Caki2 (cell line): ENCODE measurements at places on chromosomes 4 and X. TPM values are rescaled to one million over a fixed set of nuclear protein-coding genes. Genes with fewer than 3 reads are reported as not detected.

GRCh38 chr4:53465891-53466290 lies 88.5 kb downstream of the FIP1L1 start:
- no peak for DNase-seq

- DNase-seq, result no peak
Measured at GRCh38 chr4:40548256-40548655, 81.4 kb downstream of the RBM47 start.

- no peak for DNase-seq
Measured at GRCh38 chr4:178083968-178084367, 641.7 kb upstream of the AGA start.

Gene FGF13
- total RNA-seq, result 0.29 and 1.1 TPM in 2 replicates

GRCh38 chrX:5145957-5146356 lies 1082.7 kb downstream of the NLGN4X start:
- DNase-seq, result no peak

DNA sequence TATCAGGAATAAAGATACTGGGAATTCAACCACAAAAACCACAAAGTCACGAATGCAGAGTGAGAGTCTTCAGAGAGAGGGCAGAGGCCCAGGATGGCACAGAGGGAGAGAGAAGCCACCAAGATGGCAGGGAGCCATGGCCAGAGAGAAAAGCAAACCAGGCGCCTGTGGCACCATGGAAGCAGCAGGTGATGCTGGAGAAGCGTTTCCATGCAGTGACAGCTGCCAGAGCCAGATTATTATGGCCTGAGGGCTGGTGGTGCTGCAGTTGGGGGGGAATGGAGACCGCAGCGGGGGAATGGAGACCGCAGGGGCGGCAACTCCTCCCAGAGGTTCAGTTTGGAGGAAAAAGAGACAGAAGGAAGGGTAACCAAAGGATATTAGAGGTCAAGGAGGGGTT lies 5.8 kb downstream of the TAFAZZIN start:
- DNase-seq, result no peak

- no peak for DNase-seq
Measured at GRCh38 chr4:93433840-93434239, 394.7 kb upstream of the ATOH1 start.

Gene TMEM255A
- total RNA-seq, result 0.38 and 0.41 TPM in 2 replicates
